Activated CD4-positive, alpha-beta T cell treated with anti-CD3 and anti-CD28 coated beads for 1 hour (primary cell): ENCODE measurements at places on chromosomes 7 and 10.

- DNase-seq = no peak
Measured at GRCh38 chr7:129676017-129676897, 64.7 kb downstream of the NRF1 start.

DNA sequence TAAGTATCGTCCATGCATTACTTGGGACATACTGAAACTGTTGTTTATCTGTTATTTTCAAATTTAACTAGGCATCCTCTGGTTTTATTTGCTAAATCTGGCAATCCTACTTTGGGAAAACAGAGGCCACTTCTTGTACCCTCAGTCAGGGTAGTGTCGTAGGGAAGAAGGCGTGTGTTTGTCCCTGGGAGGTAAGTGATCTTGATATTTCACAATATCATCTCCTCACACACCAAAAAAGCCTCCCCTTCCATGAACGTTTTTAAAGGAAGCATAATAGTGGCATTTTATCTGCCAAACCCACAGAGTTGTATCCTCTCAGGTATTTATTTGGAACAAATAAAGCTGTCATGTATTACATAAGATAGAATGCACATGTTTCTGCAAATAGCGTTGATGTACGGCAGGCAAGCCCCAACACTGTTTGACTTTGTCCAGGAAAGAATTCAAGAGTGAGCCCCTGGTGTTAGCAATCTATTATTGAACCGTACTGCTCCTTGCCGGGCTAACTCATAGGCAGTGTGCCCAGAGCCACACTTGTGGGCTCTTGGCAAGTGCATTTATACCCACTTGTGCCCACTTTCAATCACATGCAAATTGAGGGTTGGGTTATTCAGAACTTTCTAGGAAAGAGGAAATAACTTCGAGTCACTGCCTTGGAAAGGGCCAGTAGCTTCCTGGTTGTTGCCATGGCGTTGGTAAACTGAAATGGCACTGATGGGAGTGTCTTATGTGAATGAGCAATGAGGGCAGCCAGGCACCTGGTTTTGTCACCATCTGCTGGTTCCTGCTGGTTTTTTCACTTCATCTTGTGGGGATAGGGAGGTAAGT lies 266.0 kb downstream of the USP6NL start:
- DNase-seq = no peak

- no peak for DNase-seq
Measured at GRCh38 chr10:130456616-130457015, 320.4 kb downstream of the GLRX3 start.

DNA sequence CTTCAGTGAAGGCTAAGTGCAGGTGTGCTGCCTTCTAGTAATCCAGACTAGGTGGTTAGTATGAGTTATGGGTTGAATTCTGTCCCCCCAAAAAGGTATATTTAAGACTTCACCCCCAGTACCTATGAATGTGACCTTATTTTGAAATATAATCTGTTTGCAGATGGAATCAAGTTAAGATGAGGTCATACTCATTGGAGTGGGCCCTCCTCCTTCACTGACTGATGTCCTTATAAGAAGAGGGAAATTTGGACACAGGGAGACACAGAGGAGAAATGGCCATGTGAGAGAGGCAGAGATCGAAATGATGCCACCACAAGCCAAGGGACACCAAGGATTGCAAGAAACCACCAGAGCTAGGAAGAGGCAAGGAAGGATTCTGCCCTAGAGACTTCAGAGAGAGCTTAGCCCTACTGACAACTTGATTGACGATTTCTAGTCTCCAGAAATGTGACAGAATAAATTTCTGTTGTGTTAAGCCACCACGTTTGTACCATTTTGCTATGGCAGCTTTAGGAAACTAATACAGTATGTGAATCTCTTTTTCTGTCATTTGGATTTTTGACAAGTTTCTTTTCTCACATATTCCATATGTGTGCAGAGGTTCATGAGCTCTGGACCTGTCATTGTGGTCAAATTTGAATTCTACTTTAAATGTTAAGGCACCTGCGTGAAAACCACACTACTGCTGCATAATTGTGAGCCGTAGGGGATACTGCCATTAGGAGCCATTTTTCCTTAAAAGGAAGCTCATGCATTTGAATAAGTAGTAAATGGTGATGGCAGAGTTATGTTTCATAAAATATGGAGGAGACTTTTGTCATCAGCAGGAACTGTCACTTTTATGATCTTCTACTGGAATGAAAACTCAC lies 2.6 kb upstream of the RPA3 start:
- DNase-seq = no peak

DNA sequence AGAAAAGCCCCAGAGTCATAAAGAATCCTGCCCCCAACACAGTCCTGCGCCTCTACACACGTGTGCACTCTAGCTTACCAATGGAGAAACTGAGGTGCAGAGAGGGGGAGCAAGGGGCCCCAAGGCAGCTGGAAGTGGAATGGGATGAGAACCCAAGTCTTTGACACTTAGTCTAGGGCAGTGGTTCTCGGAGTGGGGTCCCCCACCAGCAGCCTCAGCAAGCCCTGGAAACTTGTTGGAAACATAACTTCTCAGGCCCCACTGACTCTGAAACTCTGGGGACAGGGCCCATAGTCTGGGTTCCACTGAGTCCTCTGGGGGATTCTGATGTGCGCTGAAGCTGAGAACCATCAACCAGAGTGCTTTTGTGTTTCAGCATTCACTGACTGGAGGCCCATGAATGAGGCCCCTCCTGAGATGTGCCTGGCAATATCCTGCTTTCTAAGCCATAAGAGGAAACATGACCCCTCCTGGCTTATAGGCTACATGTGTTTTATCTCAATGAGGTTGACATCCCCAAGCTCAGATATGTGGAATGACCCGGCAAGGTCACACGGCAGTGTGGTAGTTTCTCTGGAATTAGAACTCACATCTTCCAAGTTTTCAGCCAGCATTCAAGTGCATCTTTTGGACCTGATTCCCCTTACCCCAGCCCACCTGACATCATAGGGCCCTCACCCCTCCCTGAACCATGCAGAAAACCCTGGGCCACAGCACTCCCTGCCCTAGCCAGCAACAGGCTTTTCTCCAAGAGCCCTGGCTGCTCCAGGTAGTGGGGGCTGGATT lies 147.3 kb upstream of the PCBD1 start:
- no peak for DNase-seq

DNA sequence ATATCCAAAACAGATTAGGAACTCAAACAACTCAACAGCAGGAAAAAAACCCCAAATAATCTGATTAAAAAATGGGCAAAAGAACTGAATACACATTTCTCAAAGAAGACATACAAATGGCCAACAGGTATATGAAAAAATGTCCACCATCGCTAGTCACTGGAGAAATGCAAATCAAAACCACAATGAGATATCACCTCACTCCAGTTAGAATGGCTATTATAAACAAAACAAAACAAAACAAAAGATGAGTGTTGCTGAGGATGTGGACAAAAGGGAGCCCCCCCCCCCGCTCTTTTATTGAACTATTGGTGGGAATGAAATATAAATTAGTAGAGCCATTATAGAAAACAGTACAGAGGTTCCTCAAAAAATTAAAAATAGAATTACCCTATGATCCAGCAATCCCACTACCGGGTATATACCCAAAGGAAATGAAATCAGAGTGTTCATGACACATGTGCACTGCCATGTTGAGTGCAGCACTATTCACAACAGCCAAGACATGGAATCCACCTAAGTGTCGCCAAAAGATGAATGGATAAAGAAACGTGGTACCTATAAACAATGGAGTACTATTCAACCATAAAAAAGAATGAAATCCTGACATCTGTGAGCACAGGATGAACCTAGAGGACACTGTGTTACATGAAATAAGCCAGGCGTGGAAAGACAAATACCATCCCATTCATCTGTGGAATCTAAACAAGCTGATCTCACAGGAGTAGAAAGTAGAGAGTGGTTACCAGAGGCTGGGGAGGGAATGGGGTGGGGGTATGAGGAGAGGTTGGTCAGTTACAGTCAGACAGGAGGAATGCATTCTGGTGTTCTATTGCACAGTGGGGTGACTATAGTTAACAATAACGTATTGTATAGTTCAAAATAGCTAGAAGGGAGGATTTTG lies 78.1 kb upstream of the RHEB start:
- DNase-seq = no peak

GRCh38 chr10:133167693-133168616 lies 7.9 kb downstream of the KNDC1 start:
- DNase-seq = no peak

DNA sequence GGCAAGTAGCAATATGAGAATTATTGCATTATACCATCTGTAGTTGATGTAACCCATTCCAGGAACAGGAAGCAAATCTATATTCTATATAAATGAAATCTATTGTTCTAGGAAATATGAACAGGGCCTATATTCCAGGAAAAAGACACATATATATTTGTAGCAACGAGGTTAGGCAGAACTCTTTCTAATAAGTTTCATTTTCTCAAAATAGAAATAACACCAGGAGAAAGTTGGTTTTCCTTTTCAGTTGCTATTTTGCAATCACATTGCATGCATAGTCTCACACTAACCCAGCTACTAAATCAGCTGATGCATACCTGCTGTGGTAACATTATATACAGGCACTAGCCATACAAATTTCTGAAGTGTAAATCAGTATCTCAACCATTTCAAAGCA lies 6.2 kb upstream of the IFIT2 start:
- no peak for DNase-seq

DNA sequence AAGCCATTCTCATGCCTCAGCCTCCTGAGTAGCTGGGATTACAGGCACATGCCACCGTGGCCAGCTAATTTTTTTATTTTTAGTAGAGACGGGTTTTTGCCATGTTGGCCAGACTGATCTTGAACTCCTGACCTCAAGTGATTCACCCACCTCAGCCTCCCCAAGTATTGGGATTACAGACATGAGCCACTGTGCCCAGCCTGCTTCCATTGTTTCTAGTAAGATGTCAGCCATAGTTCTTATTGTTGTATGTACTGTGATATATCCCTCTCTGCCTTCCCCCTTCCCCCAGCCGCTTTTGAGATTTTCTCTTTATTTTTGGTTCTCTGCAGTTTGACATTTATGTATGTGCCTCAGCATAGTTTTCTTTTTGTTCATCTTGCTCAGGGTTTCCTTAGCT lies 87.9 kb upstream of the KLF14 start:
- DNase-seq = no peak
